ENCODE measurements at places on chromosomes 7 and 10. TPM values are rescaled to one million over a fixed set of nuclear protein-coding genes. Genes with fewer than 3 reads are reported as not detected.

DNA sequence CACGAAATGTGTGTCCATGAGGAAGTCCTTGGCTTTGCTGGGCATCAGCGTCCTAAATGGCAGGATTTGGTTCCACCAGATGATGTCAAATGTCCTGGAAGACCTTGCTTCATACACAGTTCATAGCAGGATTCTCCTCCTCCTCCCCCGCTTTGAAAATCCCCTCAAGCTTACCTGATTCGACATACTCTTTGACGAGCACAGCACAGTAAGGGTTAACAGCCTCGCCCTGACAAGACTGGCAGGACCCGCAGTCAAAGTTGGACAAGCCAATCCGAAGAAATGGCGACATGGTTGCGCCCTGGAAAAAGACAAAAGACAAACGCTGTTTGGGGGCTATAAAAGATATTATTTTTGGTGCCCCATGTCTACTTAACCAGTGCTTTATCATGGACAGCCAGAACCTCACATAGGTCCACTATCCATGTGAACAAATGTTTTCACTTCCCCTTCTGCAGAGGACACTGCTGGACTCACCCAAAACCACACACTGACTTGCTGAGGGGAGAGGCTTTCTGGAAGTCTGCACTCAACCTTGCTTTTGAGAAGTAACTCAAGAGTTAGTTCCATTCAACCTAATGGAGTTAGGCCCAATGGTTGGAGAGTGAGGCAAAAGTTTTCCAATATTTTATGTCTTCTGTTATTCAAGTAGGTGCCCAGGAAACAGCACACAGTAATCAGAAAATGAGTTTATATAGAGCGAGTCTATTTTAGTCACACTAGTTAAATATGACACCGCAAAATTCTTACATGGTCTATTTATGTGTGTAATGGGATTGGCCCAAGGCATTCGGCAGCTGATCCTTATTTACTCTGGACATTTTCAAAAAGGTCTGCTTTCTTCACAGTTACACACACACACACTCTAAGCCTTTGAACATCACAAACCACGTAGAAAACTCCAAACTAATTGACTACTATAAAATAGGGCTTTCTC lies 65.0 kb downstream of the PRKCQ start:
- DNase-seq = no peak

DNA sequence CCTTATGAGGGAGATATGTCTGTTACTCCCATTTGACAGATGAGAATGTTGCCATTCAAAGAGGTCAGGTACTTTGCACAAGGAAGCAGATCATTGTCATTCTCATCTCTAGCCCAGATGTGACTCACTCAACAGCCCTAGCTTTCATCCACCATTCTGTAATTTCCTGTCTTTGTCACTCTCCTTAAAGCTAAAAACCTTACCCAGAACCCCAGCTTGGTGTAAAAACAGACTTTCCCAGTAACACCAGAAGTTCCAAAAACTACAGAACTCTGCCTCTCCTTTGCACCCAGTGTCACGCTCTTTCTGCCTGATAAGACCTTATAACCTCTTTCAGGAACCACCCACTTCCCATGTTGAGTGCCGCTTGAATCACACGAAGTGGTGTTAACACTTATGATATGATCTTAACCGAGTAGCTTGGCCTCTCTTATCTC lies 89.1 kb upstream of the SP4 start:
- no peak for DNase-seq

GRCh38 chr7:75623390-75624133 lies 115.2 kb downstream of the HIP1 start:
- peak; percentile 93 for DNase-seq

The SPDYE1 gene
- not detected for total RNA-seq

The COPG2 gene
- total RNA-seq = 27.2 TPM

The MBL2 gene
- total RNA-seq = 0.43 TPM

GRCh38 chr10:86635402-86635801 lies 18.9 kb upstream of the OPN4 start:
- no peak for DNase-seq

The INA gene
- total RNA-seq = 26.6 TPM

The HSPB1 gene
- total RNA-seq = 129 TPM

GRCh38 chr7:124032369-124033094 lies at the start of gene TMEM229A:
Gene TMEM229A (minus strand): TSS chr7:124033067. CDS start chr7:124033003, 64 bp downstream.
- peak; percentile 62 for DNase-seq

DNA sequence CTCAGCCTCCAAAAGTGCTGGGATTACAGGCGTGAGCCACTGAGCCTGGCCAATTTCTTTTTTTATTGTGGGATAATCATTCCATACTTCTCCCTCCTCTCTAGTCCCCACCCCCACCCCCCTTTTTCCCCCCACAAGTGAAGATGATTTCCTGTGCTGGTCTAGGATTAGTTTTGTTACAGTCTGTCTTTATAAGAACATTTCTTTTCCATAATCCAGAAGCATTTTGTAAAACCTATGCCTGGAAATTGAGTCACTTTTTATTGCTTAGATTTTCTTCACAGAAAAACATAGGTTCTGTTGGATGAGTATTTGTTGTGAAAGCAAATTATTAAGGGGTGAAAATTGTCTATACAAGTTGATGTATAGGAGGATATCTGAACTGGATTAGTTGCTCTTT lies 98.9 kb downstream of the KAT6B start:
- no peak for DNase-seq

The JCAD gene
- not detected for total RNA-seq

The ASB10 gene
- not detected for total RNA-seq
